Breast epithelium (tissue), 4 donors: ENCODE measurements at places on chromosomes 3 and 15.

- DNase-seq: no peak
These were observed 135.0 kb upstream of the UBE2E2 start for GRCh38 chr3:23068016-23068728.

DNA sequence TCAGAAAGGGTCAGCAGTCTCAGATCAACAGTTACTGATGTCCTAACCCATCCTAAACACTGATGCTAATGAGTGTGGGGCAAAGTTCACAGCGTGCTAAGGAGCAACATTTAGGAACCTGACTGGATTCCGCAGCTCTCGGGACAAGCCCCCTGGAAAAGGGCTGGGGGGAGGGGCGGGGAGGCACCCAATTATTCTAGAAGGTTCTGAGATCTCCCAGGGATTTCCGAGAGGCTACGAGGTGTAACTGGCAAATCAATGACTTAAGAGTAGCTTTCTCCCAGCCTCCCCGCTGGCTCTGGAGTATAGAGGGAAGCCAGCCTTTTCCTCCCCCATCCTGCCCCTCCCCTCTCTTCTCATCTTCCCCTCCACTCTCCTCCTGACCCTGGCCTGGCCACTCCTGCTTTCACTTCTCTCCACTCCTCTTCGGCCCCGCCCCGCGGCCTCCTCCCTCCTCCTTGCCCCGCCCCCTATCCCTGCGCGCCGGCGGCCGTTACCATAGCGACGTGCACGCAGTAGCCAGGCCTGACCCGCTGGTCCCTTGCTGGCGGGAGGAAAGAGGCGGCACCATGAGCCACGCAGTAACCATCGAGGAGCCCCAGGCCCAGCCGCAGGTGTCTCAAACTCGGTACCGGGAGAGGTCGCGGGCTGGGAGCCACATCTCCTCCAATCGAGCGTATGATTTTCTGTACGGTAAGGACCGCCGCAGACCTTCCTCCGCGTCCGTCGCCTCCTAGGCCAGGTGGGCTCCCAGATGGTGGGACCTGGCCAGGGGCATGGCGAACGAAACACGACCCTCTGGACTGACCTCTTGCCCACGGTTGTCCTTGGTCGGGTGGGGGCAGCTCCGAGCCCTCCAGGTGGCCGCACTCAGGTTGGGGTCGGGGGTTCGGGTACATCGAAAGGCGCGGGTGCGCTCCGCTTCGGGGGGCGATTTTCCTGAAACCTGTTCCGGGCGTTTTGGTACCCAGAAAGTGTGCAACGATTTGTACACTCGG is at the start of gene CFAP91:
Gene CFAP91 (plus strand): TSS at position 493 of the 998 bp plus-strand sequence. CDS start 77 bp downstream, at position 570.
- peak; percentile 96 for DNase-seq

DNA sequence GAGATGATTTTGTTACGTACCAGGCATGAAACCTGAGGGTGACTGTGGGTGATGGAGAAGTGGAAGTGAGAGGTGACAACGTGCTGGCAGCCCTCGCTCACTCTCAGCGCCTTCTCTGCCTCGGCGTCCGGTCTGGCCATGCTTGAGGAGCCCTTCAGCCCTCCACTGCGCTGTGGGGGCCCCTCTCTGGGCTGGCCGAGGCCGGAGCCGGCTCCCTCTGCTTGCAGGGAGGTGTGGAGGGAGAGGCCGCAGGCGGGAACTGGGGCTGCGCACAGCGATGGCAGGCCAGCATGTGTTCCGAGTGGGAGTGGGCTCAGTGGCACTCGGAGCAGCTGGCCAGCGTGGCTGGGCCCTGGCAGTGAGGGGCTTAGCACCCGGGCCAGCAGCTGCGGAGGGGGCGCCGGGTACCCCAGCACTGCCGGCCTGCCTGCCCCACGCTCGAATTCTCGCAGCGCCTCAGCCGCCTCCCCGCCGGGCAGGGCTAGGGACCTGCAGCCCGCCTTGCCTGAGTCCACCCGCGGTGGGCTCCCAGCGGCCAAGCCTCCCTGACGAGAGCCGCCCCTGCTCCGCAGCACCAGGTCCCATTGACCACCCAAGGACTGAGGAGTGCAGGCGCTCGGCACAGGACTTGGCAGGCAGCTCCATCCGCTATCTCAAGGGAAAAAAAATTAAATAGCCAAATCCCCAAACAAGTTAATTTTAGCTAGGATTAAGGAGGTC is 29.7 kb upstream of the MYRIP start:
- no peak for DNase-seq

DNA sequence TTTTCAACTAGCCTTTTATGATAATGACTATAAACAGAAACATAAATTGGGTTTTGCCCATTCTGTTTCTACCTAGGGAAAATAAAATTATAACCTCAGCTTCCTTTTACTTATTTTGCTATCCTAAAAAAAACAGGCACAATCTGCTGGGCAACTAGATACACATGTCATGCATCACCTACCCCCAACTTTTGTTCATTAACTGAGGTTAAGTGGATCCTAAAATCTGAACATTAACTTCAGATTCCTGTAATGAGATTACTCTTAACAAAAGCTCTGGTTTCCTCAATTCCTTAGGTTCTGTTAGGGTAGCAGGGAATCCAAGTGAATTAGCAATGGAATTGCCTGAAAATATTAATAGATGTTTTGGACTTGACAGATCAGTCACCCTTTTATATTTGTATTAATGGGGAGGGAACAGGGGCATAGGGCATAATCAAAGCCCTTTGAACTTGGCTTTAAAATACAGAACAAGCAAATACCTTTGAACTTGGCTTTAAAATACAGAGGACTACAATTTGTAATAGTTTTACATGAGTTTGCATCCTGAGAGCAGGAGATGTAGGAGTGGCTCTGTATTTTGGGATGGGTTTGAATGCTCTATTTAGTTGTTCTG is 106.6 kb downstream of the FEZF2 start:
- DNase-seq: no peak

GRCh38 chr3:190089711-190090110 is 31.0 kb downstream of the P3H2 start:
- no peak for DNase-seq

DNA sequence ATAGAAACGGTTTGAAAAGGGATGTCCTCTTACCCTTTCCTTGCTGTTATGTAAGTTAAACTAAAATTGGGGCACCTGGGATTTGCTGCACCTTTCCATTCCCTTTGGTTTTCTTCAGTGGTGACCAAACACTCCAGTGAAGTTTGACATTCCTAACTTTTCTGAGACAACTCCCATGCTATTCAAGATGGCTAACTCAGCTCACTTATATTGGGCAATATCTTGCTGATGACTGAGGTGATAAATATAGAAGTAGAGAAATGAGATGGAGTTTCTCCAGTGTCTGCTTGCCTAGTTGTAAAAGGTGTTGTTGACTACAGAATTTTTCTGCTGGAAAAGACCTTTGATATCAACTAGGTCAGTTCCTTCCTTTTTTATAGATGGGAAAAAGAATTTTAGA is 291.8 kb downstream of the GAP43 start:
- DNase-seq: no peak

GRCh38 chr15:99980752-99981151 is 247.5 kb upstream of the LYSMD4 start:
- no peak for DNase-seq

- DNase-seq: no peak
These were observed 843 bp downstream of the GLCE start for GRCh38 chr15:69161079-69161877.

GRCh38 chr15:35885870-35886269 is 339.9 kb upstream of the DPH6 start:
- no peak for DNase-seq

- DNase-seq: no peak
These were observed 100.1 kb downstream of the IGF2BP2 start for GRCh38 chr3:185724761-185725160.

GRCh38 chr15:58758141-58758540 is 8.6 kb upstream of the ADAM10 start:
- no peak for DNase-seq

DNA sequence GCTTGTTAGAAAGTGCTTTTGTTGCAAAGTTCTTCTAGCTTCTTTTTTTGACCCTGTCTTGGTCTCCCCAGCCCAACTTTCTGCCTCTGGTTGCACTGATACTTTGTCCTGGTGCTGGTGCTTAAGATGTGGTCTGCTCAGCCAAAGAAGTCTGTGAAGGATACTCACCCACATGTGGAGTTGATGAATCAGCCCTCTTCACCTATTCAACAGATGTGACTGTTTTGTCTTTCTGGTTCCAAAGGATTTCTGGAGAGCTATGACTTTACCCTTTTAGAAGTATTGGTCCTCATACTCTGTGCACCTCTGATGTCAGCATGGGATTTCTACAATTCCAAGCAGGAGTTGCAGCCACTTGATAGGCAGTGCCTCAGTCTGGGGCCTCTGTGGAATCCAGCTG is 84.1 kb downstream of the PCCB start:
- no peak for DNase-seq

DNA sequence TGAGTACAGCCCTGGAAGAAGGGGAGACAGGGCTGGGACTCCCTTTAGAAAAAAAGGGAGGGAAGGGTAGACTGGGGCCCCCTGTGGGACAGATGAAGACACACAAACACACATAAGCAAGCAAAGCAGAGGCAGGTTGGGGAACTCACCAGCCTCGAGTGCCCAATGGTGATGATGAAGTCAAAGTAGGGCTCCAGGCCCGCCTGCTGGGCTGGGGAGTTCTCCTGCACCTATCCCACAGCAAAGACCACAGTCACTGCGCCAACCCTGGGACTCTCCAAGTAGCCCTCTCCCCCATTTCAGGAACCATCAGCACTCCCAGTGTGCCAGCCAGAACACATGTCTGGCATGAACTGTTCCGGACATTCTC is 4.1 kb downstream of the GORASP1 start:
- no peak for DNase-seq

GRCh38 chr3:182331341-182331740 is 462.0 kb upstream of the ATP11B start:
- no peak for DNase-seq

DNA sequence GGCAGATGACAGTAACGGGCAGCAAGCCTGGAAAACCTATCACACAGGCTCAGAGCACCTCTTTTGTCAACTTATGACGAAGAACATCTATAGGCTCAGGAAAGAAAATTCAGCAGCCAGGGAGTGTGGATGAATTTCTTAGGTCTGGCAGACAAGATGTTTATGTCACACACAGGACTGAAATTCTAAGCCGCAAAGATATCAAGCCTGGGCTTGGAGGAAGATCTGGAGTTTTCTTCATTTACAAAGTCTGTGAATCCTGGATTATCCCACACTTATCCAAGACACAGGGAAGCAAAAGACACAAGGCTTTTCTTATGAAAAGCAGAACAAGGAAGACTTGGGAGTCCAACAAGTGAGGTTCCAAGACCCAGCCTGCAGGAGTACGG is 23.4 kb upstream of the CHCHD6 start:
- no peak for DNase-seq

DNA sequence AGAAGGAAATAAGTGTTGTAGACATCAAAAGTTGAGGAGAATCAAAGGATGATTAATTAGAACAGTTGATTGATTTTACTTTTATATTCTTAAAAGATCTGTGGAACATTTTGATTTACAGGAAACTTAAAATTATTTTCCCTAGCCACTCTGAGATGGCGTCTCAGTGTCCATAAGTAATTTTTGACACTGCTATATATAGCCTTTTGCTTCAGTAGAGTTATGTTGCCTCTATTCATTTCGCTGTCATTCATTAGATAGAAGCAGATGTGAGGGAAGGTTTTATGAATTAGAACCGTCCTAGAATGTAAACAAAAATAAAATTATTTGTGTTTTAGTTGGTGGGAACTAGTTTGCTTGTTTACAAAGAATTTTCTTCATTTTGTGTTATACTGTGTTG is 51.1 kb upstream of the EIF3J start:
- no peak for DNase-seq

DNA sequence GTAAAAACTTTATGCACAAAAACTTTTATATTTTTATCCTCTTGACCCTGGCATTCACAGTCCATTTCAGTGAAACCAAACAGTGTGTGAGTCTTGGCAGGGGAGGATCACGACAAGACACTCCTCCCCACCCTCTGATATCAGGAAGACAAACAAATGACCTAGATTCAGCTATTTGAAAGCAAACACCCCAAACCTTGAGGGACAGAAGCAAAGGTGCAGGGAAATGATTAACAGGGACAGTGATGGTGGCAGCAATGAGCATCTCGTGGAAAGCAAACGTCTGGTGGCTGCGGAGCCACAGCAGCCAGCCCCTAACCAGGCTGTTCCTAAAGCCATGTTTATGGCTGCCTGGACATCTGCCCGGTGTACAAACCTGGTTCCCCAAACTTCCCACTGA is 52.1 kb downstream of the FSIP1 start:
- DNase-seq: no peak

GRCh38 chr3:197268294-197268693 is 30.1 kb downstream of the DLG1 start:
- no peak for DNase-seq

- DNase-seq: no peak
These were observed 14.2 kb upstream of the ST6GAL1 start for GRCh38 chr3:186915806-186916796.

DNA sequence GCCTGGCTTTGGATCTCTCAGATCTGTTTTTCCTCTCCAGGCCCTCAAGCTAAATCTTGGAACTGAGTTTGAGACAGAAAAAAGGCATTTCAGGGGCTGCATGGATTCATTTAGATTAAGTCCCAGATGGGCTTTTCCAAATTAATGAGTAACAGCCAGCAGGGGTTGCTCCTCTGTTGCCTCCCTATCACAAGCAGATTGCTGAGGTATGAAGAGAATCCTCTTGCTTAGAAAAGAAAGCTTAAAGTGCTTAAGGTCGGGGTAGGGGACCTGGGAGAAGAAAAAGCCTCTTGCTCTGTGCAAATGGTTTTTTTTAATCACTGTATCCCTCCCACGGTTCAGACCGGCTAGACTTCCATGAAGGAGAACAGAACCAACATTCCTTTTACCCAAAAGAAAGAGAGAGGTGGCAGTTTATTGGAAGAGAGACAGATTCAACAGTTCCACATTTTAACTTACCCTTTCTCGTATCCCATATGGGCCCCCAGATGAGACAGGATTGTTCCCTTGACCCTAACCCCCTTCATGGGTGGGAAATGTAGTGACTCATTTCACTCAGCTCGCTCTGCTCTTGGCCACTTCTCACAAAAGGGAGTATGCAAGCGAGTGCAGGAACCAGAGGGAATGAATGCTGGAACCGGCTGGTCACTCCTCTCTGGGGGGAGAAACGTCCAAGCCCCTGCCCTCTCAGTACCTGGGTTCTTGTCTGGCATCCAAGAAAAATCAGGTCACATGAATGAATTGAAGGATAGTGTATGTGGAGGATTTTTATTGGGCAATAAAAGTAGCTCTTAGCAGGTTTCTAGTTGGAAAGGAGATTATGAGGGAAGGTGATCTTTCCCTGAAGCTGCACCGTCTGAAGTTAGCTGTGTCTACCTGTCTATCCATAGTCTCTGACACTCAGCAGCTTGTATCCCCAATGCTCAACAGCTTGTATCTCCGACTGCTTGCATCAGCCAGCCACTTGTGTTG is 745.2 kb downstream of the SI start:
- no peak for DNase-seq

DNA sequence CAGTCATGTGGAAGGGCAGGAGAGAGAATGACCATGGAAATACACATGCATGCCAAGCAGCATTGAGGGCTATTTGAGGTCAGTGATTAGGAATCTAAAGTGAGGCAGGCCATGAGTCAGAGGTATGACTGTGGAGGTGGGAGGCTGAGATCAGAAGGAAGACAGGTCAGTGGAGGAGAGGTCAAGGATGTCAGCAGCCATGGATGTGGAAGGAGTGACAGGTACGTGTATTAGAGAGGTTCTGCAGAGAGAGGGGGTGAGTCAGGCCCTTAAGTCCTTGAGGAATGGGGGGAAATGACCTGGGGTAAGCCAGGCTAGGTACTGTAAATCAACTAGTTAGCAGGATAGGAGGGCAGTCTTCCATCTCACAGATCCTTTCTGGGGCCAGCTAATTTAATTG is 166.6 kb downstream of the ANO10 start:
- no peak for DNase-seq
